ENCODE measurements at places on chromosomes 5 and 9. TPM values are rescaled to one million over a fixed set of nuclear protein-coding genes. Genes with fewer than 3 reads are reported as not detected.

ADAMTSL2 gene
- total RNA-seq = 1.2 TPM

HSD17B3 gene
- total RNA-seq = 1.7 TPM

ADAMTS6 gene
- 1.3 TPM for total RNA-seq

ZFP2 gene
- 1.1 TPM for total RNA-seq

FST gene
- 4.2 TPM for total RNA-seq

PCDHGB1 gene
- 0.79 TPM for total RNA-seq

C9orf153 gene
- not detected for total RNA-seq

GABBR2 gene
- not detected for total RNA-seq

FBP2 gene
- total RNA-seq = not detected

HAVCR2 gene
- total RNA-seq = 4.9 TPM

NOXA1 gene
- total RNA-seq = 33.3 TPM

NIPSNAP3A gene
- 40.6 TPM for total RNA-seq

PCDHGB7 gene
- total RNA-seq = 3.0 TPM

GPR151 gene
- not detected for total RNA-seq

ADAMTS12 gene
- total RNA-seq = 0.21 TPM

PCDHA12 gene
- total RNA-seq = 0.08 TPM

NEURL1B gene
- total RNA-seq = 90.8 TPM

ANGPTL2 gene
- 6.0 TPM for total RNA-seq

GMCL2 gene
- not detected for total RNA-seq

HARS2 gene
- 37.6 TPM for total RNA-seq

MRPL41 gene
- total RNA-seq = 109 TPM

PCDHGA2 gene
- 0.31 TPM for total RNA-seq

CCDC187 gene
- 0.67 TPM for total RNA-seq

TMEM215 gene
- total RNA-seq = 0.06 TPM

PHYKPL gene
- 180 TPM for total RNA-seq

SERF1A gene
- 4.7 TPM for total RNA-seq

PTPRD gene
- total RNA-seq = 95.1 TPM

C9 gene
- not detected for total RNA-seq

C9orf50 gene
- 0.36 TPM for total RNA-seq

NR2F1 gene
- 4.9 TPM for total RNA-seq

CORO2A gene
- 70.4 TPM for total RNA-seq

TAF11L10 gene
- not detected for total RNA-seq

FOXD4 gene
- total RNA-seq = 0.24 TPM

ZNG1C gene
- total RNA-seq = 24.5 TPM

RORB gene
- total RNA-seq = 0.15 TPM

CTXN3 gene
- not detected for total RNA-seq

TAS2R1 gene
- not detected for total RNA-seq

ACTBL2 gene
- not detected for total RNA-seq

SPRY4 gene
- total RNA-seq = 9.5 TPM

IFNK gene
- total RNA-seq = not detected

NPR3 gene
- 0.58 TPM for total RNA-seq

EIF4E1B gene
- total RNA-seq = not detected

GABRG2 gene
- 0.92 TPM for total RNA-seq

SGCD gene
- 1.0 TPM for total RNA-seq

IL7R gene
- total RNA-seq = 3.0 TPM

TBC1D9B gene
- total RNA-seq = 117 TPM

OR2Y1 gene
- total RNA-seq = not detected

TMC1 gene
- total RNA-seq = 0.28 TPM

CARTPT gene
- total RNA-seq = not detected

MCTP1 gene
- total RNA-seq = 7.0 TPM

SH2D3C gene
- total RNA-seq = 2.8 TPM

All from left colon (tissue), 2 donors.